ENCODE measurements at places on chromosomes 1 and 21.

DNA sequence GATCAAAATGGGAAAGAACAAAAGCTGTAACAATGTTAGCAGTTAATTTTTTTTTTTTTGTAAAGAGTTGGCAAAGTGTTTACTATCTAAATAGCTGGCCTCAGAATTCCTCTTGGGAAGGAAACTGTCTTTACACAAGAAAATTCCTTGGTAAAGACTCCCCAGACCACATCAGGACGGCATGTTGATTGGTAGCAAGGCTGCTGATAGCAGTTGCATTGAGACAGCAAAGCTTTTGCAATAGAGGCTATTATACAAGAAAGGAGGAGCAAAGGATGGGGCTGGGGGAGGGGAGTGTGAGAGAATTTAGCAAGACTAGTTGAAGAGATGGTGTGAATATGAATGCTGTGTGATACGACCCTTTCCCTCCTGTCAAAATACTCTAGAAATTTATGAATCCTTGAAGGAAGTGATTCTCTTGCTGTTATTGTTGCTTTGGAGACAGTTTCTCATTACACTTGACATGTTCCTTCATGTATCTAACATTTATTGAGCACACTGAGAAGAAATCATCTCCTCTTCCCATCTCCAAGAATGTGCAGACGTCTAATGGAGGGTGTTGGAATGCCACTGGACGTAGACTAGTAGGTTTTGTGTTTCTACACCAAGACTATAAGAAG lies 355.6 kb downstream of the SIPA1L2 start:
- DNase-seq, result no peak

DNA sequence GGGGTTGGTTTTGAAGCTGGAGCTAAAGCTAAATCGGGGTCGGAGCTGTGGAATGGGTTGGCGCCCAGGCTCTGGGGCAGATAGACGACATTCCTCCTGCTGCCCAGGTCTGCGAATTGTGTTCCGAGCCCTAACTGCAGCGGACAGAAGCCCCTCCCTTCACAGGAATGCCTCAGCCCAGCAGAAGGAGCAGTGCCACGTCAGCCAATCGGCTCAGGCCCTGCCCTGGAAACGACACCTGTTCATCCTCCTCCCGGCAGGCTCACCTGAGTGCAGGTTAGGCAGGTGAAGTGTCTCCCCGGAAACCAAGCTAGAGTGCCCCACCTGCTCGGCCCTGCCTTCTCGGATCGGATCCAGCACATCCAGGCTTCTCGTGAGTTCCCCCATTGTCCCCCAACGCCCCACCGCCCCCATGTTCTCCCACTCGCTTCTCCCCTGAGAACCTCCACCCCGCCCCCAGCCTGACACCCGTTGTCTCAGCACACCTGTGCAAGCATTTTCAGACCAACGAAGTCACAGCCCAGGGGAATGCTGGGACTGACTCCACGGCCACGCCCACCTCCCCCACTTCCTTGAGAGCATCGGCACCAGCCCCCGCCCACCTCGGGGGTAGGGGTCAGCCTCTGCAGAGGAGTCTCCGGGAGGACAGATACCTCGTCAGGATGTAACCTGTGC lies 775 bp downstream of the TMEM125 start:
- DNase-seq, result no peak

DNA sequence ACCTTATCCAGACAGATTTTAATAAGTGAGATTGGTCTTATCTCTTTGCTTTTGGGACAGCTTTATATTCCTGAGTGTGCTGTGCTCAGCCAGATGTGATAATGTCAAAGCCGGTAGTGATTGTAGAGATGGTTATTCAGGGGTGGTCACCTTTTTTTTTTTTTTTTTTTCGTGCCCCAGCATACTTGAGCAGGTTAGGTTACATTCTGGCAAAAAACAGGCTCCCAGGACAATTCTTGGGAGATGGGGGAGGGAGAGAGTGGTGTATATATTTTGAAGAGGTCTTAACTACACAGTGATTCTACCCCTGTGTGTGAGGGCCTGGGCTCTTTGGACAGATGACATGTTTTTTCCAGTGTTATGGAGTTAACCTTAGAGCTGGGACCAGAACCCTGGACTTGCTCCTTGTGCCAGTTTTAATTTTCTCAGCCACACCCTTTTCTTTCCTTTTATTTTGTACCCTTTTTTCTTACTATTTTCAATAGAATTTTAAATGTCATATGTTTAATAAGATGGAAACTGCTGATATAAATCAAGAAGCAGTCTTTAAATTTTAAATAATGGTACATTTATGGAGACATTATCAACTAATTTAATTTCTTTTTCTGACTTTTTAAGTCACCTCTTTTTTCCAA lies 88.4 kb downstream of the DYRK1A start:
- no peak for DNase-seq

- DNase-seq, result no peak
These were observed 44.3 kb downstream of the PEX14 start for GRCh38 chr1:10519016-10519417.

- DNase-seq, result no peak
These were observed 8.4 kb upstream of the CROCC start for GRCh38 chr1:16913181-16913832.

- DNase-seq, result no peak
These were observed 395.8 kb upstream of the VAMP3 start for GRCh38 chr1:7375329-7375728.

- DNase-seq, result no peak
These were observed 104.3 kb downstream of the HHIPL2 start for GRCh38 chr1:222443566-222443965.

- DNase-seq, result no peak
These were observed 160.1 kb upstream of the UBE2U start for GRCh38 chr1:64043288-64043687.

DNA sequence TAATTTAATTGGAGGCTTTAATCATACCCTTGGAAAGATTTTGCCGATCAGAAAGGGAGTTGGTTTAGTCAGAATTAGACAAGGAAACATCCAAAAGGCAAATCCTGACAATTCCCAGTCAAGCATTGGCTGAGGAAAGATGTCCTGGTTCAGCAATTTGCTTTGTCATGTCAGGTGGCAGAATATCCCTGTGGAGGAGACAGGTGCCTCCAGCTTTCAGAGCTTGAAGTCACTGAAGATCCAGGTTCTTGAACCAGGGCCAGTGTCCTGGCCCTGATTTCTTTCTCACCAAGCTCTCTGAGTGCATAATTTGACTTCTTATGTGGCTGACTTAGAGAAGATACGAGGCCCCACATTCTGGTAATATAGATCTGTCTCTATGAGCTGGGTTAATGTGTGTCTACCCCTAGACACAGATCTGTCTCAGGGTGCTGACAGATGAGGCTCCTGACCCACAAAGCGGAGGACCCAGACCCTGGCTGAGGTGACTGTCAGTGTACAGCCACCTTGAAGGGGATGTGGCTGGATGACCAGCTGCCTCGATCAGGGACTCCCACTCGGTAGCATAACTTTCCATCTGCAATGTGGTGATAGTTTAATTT lies 118.9 kb downstream of the HHAT start:
- DNase-seq, result no peak

DNA sequence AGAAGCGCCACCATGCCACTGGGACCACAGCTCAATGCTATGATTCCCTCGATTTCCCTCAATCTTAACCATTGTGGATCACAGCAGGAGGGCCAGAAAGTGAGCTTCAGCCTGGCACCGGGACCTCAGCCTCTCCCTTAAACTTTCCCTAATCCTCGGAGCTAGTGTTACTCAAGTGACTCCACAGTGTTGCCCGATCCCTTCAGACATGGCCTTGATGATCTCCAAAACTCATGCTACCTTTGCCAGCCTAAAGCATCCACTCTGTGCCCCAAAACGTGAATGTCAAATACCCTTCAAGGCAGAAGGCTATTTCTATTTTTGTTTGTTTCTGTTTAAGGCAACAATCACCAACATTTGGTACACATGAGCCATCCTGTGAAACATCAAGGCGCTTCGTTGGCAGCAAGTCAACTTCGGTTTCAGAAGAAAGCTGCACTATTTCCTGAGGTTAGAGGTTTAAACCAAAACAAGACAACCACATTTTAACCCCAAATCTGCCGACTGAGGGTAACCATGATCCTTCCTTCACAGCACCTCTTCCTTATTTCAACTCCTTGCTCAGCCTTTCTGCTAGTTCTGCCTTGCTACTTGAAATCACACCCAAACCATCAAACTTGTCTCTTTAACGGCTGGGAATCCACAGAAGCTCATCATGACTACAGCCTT lies 94.4 kb upstream of the KRTAP19-8 start:
- no peak for DNase-seq

- peak; percentile 30 for DNase-seq
These were observed 272.5 kb downstream of the RRAGC start for GRCh38 chr1:38586993-38587646.

DNA sequence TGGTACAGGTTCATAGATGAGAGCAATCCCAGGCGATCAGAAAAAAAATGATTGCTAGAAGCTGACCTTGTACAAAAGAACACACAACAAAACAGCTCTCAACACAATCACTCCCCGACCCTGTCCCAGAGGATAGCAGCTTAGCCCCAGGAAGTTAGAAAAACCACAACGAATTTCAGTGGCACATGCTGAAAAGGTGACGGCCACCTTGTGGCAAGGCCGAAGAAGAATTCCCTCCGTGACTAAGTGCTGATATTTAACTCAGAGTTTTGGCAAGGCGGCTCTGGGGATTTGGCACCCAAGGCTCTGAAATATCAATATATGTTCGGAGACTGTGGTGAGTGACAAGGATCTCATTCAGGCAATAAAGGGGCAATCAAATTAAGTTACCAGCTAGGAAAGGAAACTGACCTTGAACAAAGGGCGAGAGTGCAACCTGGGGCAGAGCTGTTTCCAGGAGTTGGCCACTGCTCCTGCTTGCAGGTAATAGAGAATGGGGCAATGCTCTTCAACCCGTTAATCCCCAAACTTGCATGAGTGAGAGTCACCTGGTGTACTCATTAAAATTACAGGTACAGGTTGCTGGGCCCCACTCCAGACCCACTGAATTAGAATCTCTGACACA lies 96.2 kb downstream of the BEND5 start:
- DNase-seq, result no peak

GRCh38 chr1:118123116-118123839 lies 61.8 kb downstream of the SPAG17 start:
- no peak for DNase-seq

GRCh38 chr1:42860339-42861013 lies 14.1 kb downstream of the ZNF691 start:
- DNase-seq, result no peak

- DNase-seq, result peak; percentile 19
These were observed 144.7 kb upstream of the JUN start for GRCh38 chr1:58928514-58928913.

GRCh38 chr1:182391028-182391361 lies 595 bp downstream of the GLUL start:
- no peak for DNase-seq

GRCh38 chr1:185811073-185811709 lies 77.0 kb downstream of the HMCN1 start:
- DNase-seq, result no peak

DNA sequence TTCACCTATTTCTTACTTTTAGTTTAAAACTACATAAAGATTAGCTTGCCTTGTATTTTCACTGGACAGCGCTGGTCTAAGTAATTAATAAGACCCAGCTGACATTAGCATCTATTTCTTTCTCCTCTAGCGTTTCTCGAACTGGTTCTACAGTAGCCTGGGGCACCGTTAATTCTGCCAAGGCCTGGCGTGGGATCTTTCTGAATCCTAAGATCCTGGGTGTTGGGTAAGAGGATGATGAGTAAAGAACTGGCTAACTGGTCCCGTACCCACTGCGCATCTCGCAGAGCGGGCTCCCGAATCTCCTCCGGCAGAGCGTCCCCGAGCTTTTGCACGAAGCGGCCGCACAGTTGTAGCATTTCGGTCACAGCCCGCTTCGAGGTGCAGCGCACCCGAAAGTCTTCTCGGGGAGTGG lies 309 bp downstream of the NSL1 start:
- peak; percentile 79 for DNase-seq

DNA sequence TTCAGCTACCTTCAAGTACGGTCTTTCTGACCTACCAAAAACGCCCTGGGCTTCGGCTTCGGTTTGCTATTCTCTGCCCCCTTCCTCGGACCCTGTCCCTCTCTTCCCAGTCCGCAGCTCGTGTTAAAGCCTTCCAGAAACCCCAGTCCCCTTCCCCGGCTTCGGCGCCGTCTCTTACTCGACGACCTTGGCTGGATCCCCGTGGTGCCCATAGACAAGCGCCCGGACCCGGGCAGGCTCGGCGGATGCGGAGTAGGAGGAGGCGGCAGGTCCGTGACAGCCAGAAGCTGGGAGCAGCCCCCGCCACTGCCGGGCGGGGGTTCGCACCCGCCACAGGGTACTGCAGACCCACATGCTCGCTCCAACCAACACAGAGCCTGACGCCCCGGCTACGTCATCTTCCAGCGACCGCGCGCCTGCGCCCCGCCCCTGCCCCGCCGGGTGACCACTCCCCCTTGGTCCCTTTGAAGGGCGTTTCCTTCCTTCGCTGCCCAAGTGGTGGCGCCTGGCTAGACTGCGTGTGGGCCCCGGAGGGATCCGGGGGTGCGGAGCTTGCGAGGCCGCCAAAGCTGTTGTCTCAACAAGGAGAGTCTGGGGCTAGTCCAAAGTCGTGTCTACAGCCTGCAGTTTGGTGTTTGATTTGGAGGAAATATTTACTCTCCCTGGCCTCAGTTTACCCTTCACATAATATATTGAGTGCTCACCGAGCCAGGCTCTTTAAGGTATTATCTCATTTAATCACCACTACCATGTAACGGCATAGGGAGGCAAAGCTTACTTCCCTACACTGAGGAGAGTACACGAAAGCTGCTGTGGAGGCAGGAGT lies at the start of gene MECR:
MECR (minus strand) TSS at position 382 of the 826 bp plus-strand sequence; CDS start at position 354, 28 bp downstream.
- peak; percentile 80 for DNase-seq

- no peak for DNase-seq
These were observed 402.5 kb downstream of the PTPRC start for GRCh38 chr1:199041173-199041914.
